Left renal pelvis (tissue), 4 donors: ENCODE measurements at places on chromosomes 6 and 20. TPM values are rescaled to one million over a fixed set of nuclear protein-coding genes. Genes with fewer than 3 reads are reported as not detected.

DNA sequence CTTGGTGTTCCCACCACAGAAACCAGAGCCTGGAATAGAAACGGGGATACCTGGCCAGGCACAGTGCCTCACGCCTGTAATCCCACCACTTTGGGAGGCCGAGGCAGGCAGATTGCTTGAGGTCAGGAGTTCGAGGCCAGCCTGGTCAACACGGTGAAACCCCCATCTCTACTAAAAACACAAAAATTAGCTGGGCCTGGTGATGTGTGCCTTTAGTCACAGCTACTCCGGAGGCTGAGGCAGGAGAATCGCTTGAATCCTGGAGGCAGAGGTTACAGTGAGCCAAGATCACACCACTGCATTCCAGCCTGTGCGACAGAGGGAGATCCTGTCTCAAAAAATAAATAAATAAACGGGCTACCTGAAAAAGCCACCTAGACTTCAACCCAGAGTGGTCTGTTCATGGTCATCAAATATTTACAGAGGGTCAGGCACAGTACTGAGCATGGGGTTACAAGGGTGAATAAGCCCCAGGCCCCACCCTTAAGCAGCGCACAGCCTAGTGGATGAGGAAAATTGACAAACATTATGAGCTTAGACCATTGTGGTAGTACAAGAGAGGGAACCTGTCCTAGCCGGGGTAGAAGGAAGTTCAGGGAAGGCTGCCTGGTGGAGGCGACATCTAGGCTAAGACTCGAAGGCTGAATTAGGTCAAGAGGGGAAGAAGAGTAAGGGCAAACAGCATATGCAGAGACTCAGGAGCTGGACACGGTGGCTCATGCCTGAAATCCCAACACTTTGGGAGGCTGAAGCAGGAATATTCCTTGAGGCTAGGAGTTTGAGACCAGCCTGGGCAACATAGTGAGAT lies 7.2 kb upstream of the PCIF1 start:
- DNase-seq, result no peak

DNA sequence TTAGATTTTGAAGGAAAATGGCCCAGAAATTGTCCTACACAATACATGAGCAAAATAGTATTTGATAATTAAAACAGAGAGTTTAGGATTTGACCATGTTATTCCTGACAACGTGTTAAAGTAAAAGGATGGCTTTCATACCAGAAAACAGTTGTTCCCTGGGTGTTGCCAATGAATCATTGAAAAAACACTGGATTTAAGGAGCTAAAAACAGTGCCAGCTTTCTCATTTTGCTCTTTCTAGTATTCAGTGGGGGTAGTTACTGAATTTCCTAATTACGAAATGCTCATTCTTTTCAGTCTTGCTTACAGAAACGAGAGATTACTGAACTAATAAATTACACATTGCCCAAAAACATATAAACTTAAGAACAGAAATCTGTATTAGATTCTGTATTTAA lies 26.6 kb upstream of the SNAP91 start:
- no peak for DNase-seq

DNA sequence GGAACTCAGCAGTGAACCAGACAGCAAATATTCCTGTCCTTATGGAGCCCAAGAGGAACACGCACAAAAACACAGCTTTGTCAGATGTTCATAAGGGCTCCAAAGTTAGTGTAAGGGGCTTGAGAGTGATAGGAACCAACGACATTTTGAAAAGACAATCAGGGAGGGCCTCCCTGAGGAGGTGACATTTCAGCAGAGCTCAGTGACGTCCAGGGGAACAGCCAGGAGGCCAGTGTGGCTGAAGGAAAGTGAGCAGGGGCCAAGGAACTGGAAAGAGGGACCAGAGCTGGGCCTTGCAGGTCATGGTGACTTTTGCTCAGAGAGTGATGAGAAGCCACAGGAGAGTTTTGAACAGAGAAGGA lies 16.1 kb downstream of the NOL4L start:
- no peak for DNase-seq

- no peak for DNase-seq
Observed at GRCh38 chr6:114648847-114649246, 306.0 kb upstream of the HS3ST5 start.

GABRR2 gene
- 1.1 TPM for polyA plus RNA-seq

GLP1R gene
- polyA plus RNA-seq, result 0.12 TPM

DNA sequence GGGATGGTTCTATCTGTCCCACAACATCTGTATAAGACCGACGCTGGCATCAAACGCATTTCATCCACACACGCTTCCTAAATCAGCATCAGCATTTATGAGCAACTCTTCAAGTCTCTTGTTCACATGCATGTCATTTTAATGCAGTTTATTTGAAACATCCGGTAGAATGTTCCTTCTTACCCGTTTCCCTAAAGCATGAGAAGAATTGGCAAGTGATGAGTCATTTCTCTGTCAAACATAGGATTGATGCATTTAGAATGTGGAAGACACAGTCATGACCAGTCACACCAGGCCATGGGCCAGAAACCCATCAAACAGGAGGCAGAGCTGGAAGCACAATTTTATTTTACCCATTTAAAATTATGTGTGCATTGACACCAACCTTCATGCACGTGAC lies 122.8 kb downstream of the UST start:
- no peak for DNase-seq

TRIM31 gene
- not detected for polyA plus RNA-seq

DNA sequence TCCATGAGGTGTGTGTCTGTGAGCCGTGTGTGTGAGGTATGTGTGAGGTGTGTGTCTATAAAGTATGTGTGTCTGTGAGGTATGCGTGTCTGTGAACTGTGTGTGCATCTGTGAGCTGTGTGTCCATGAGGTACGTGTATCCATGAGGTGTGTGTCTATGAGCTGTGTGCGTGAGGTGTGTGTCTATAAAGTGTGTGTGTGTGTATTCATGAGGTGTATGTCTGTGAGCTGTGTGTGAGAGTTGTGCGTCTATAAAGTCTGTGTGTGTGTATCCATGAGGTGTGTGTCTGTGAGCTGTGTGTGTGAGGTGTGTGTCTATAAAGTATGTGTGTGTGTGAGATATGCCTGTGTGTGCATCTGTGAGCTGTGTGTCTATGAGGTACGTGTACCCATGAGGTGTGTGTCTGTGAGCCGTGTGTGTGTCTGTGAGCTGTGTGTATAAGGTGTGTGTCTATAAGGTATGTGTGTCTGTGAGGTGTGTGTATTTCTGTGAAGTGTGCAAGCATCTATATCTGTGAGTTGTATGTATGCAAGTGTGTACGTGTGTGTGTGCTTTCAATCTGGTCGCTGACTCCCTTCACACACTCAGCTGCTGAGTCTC lies 91.9 kb upstream of the FOXP4 start:
- no peak for DNase-seq

GRCh38 chr6:90184334-90185298 lies 112.0 kb downstream of the BACH2 start:
- DNase-seq, result peak; percentile 31

DNA sequence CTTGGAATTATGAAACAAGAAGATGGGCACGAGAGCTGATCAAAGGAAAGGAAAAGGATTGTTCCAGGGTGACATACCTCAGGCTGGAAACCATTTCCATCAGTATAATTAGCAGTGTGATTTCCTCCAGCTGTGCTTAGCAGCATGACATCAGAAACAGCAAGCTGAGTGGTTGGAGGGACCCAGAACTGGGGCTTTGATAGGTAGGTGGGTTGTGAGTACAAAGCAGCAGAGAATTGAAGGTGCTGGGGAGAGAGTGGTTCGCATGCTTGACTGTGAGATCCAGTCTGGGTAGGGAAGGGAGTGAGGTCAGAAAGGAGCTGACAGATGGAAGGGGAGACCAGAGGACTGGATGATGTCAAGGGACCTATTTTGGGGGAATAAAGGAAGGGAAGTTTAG lies 90.4 kb downstream of the CD164 start:
- no peak for DNase-seq

DNA sequence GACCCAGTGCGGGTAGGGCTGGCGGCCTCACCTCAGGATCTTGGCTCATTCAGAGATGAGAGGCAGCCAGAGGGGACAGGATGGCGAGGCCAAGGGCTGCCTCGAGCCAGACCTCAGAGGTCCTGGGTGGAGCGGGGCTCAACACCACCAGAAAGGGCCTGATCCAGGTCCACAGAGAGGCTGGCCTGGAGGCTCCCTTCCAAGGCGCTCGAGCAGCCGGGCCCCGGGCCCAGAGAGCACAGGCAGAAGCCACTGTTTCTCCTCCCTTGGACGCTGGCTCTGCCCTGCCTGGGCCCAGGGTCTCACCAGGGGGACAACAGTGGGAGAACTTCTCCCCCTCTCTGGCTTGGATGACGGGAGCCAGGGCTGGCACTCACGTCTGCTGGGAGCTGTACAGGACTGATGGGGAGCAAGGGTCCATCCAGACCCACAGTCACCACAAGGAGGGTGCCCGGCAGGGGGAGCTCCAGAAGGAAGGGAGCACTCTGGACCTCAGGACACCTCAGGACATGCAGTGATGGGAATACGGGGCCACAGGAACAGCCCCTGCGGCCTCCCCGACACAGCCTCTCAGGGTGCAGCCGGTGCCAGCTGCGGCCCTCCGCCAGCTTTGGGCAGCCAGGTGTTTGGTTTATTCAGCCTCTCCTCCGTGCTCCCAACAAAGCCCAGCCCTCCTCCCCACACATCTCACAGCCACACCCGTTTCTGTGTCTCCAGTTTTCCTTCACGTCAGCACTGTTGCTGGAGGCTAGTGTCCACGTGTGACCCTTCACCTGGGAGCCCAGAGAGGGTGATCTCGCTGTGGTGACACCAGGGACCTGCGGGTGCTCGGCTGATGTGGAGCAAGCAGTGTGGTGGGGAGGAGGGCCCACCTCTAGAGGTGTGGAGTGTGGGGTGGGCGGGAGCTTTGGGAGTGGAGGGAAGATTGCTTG lies 8.7 kb downstream of the RPS21 start:
- no peak for DNase-seq

- DNase-seq, result no peak
Observed at GRCh38 chr20:33475381-33476152, 14.3 kb upstream of the CBFA2T2 start.

DNA sequence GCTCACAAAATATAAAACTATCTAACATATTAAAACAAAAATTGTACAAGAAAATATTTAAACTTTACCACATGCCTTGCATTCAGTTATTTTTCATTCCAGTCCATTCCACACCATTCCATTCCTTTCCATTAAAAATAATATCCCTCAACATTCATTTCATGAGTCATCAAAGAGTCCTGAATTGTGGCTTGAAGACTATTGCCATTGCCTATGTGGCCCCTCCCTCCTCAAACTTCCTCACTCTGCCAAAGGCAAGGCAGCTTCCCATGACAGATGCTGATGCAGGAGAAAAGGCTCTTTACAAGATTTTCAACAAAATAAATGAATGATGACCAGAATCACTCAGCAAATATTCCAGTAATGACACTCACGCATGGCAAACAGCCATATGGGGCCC lies 31.7 kb downstream of the IL20RA start:
- DNase-seq, result no peak

GRCh38 chr20:15817351-15817750 lies 755.9 kb downstream of the KIF16B start:
- no peak for DNase-seq

- DNase-seq, result no peak
Observed at GRCh38 chr20:33552519-33552918, 62.6 kb downstream of the CBFA2T2 start.

COL20A1 gene
- polyA plus RNA-seq, result 0.82 TPM

PIGT gene
- polyA plus RNA-seq, result 101 TPM

SLC26A8 gene
- polyA plus RNA-seq, result 0.81 TPM

- no peak for DNase-seq
Observed at GRCh38 chr6:34834789-34835518, 43.1 kb downstream of the BLTP3A start.

DNA sequence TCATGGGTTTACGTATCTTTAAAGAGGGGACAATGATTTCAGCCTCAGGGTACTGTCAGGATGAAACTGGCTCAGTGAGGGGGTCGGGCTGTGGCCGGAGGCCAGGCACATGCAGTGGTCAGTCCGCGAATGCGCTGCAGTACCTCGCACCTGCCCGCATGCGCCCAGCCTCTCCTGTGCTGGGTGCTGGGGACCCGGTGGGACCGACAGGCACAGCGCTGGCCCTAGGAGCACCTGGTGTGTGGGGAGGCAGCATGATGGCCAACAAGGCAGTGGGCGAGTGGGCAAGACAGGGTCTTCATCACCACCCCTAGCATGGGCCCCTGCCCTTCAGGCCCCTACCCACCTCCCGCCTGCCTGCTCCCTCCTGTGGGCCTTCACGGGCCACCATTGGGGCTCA lies 970 bp upstream of the CABLES2 start:
- DNase-seq, result no peak

DNA sequence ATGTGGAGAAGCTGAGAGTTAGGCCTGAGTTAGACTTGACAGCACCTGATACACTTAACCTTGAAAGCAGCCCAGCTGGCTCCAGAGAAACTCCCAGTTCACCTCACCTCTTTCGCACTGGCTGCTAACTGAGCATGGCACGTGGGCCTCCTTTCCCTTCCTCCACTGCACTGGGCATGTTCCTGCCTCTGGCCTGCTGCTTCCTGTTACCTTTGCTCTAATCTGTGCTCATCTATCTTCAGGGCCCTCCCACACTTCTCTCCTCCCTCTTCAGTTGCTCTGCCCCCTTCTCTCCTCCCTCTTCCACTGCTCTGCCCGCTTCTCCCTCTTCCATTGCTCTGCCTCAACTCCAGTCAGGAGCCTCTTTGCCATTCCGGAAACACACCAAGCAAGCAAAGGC lies 13.7 kb upstream of the UBE2V1 start:
- no peak for DNase-seq

DNA sequence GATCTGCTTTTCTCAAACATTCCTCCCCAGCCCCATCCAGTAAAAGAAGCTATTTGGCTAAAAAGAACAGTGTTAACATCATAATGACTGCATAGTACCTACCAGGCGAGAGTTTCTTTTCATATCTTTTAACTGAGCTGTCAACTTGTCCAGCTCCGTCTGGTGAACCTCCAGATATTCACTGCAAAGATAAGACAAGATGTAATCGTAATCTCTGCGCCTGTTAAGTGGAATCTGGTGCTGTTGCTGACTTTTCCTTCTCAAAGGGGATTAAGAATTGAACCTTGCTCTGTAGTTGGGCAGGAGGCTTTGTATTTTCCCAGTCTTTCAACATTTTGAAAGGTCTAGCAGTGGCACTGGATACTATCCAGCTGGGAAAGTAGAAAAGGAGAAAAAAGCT lies 63.0 kb downstream of the RIPOR2 start:
- DNase-seq, result no peak
